ENCODE measurements at places on chromosomes 2 and 18.

GRCh38 chr2:165382362-165382761 is 87.1 kb upstream of the CSRNP3 start:
- DNase-seq = no peak

DNA sequence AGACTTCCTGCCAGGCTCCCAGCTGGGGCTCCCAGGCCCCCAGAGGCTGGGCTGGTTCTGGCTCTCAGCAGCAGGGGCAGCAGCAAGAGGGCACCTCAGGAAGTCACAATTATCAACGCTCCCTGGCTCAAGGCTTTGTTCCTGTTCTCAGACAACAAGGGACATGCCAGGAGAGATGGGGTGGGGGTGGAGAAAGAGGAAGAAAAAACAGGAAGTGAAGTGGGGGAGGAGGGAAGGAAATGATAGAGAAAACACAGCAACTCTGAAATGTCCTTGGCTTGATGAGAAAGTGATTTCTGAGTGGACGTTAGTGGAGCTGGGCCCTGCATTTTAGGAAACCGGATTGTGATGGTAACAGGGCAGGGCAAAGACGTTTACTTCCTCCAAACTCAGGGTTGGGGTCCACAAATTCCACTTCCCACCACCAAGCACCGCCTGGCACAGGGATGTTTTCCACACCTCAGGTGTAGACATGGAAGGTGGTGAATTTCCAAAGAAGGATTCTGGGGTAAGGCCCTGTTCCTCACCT is 40.4 kb downstream of the CYRIA start:
- DNase-seq = no peak

- DNase-seq = no peak
Observed at GRCh38 chr2:6017736-6018286, 325.6 kb downstream of the SOX11 start.

GRCh38 chr2:66851449-66851872 is 416.5 kb downstream of the MEIS1 start:
- DNase-seq = no peak

DNA sequence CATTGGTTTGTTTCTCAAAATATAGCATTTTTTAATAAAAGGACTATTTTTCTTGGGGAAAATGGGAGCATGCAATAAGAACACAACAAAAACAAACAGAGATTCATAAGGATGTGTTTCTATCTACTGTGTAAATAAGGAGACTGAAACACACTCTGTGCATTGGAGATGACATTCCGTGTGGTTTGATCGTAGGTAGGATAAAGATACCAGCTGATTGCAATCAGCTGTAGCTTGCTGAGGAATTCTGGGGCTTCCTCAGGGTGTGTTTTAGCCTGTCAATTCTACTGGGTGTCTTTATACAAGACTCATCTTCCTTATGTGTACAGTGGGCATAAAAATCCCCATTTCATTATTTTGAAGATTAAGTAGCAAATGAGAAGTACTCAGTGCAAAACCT is 591.6 kb downstream of the DSC3 start:
- no peak for DNase-seq

DNA sequence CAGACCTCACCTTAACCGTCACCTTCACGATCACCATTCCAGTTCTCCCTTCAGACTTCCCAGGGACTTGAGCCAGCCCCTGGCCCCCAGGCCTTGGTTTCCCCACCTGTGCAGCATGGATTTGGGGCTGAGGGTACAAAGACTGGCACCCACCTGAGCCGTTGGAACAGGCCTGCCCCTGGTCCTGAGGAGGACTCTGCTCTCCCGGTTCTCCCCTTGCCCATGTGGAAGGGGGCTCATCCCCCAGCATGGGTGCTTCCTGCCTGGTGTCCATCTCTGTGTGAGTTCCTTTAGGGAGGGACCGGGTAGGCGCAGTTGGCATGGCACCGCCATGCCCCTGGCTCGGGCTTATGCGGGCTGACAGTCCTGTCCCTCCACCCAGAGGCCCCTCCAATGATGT is 10.9 kb upstream of the GPR35 start:
- no peak for DNase-seq

Measured in NCI-H774 (cell line).